ENCODE measurements at places on chromosomes 12 and 14. TPM values are rescaled to one million over a fixed set of nuclear protein-coding genes. Genes with fewer than 3 reads are reported as not detected.

The GLIPR1L2 gene
- total RNA-seq: 0.25 TPM

The SLC7A8 gene
- total RNA-seq: 3.2 TPM

The GSG1 gene
- total RNA-seq: 0.65 TPM

The SELPLG gene
- 0.99 TPM for total RNA-seq

The COQ5 gene
- 25.7 TPM for total RNA-seq

The BIN2 gene
- 0.20 TPM for total RNA-seq

The HCAR3 gene
- total RNA-seq: not detected

The HAL gene
- total RNA-seq: 0.74 TPM

The BCL2L14 gene
- total RNA-seq: not detected

The POTEG gene
- total RNA-seq: not detected

The LMNTD1 gene
- not detected for total RNA-seq

The KCNA1 gene
- not detected for total RNA-seq

The BRAP gene
- total RNA-seq: 13.8 TPM

The PPP4R4 gene
- 0.24 TPM for total RNA-seq

The CAPZA3 gene
- total RNA-seq: not detected

The LRP1-AS gene
- total RNA-seq: not detected

Measured in A549 treated with dexamethasone at 1 μM for 4 hours (cell line).